ENCODE measurements at places on chromosomes 3 and 15. TPM values are rescaled to one million over a fixed set of nuclear protein-coding genes. Genes with fewer than 3 reads are reported as not detected.

DNA sequence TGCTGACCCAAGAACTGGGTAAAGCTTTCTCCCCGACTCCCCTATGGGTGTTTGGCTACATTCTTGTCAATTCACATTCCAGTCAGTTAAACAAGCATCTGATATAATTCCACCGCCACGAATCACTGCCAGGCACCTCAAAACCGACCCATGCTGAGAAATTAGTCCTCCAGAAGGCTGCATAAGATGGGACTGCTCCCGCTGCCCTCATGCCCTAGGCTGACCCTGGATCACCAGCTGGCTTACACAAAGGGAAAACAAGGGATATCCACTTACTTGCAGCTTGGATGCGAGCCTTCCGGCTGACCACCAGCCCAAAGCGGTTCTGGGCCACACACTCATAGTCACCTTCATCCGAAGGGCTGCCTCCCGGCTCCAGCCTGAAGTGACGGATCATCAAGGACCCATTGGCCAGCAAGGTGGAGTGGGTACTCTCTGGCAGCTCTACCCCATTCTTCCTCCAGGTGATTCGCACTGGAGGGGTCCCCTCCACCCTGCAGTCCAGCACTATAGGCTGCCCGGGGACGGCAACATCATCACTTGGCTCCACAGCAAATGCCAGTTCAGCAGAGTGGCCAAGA is 2.9 kb downstream of the IGDCC3 start:
- DNase-seq: no peak

- no peak for DNase-seq
These were observed 95.2 kb downstream of the CHSY1 start for GRCh38 chr15:101156509-101157159.

DNA sequence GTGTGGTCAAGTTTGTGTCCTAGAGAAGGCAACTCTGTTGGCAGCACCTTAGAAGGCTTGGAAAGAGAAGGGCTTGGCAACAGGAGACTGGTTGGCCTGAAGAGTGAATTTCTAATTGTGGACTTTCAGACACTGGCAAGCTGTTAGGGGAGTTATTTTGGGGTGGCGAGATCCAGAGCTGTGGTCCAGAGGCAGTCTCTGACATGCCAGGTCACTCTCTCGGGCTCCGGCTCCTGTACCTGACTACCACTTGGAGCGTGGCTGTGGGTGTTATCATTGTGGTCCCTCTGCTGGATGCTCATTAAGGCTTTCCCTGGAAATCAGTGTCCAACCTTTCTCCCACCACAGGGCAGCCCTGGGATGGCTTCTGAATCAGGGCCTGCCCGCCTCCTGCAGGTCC is 209.0 kb downstream of the SLCO3A1 start:
- no peak for DNase-seq

DNA sequence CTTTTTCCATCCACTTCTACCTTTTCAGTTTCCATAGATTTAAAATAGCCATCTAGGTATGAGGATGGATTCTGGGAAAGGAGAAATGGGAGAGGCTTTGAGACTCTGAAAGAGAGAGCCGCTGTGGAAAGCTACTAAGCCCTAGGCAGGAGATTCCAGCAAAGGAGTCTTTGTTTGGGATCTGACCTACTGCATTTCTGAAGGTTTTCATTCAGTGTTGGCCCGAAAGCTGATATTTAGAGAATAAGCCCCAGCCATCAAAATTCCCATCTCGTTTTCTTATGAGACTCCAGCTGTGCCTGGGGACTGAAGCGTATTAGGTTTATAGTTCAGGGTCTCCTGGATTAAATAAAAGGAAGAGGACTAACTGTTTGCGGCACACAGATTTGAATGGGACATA is 19.5 kb downstream of the LIPH start:
- DNase-seq: no peak

Gene GPR62
- 0.37 TPM for polyA plus RNA-seq

DNA sequence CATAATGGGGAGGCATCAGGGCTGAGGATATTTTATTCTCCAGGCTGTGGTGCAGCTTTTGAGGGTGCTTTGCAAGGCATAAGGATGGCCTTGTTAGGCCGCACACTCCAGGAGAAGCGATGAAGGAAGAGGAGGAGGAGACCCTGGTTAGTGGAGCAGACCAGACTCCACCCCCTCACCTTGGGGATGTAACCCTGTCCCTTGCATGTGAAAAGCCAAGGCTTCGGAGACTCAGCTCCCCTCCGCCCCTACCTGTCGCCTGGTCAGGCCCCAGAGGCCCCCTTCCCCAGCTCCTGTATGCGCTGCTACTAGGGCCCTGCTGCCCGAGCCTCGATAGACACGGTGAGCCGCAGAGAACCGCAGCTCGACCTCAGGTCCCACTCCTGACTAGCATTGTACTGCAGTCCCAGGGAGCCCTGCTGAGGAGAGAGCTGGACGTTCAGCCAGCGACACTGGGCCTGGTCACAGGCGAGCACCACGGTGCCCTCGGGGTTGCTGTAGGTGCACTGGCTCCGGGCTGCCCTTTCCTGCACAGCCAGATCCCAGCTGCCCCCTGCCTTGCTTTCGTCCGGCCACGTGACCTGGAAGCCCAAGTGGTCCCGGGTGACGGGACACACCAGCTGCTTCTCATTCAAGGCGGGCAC is 10.2 kb downstream of the CPN2 start:
- DNase-seq: no peak

Gene AGBL1
- polyA plus RNA-seq: 0.09 TPM

Gene SEMA3F
- polyA plus RNA-seq: 81.1 TPM

Gene ECE2
- polyA plus RNA-seq: not detected

DNA sequence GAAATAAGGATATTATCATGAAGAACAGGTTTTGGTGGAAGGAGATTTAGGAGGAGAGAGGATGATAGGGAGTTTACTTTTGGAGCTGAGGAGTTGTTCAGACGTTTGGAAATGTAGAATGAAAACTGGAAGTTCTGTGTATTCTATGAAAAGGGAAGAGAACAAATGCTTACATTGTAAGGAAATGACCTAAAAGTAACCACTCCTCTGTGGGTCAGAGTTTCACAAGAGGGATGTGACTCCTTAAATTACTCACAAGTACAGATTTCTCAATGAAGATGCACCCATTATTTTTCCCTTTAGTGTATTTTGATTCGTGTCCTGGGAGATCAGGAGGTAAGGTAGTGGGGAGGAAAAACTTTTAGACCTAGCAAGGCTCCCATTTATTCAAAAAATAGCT is 4.0 kb downstream of the RNF13 start:
- DNase-seq: no peak

Gene MED12L
- 2.5 TPM for polyA plus RNA-seq

DNA sequence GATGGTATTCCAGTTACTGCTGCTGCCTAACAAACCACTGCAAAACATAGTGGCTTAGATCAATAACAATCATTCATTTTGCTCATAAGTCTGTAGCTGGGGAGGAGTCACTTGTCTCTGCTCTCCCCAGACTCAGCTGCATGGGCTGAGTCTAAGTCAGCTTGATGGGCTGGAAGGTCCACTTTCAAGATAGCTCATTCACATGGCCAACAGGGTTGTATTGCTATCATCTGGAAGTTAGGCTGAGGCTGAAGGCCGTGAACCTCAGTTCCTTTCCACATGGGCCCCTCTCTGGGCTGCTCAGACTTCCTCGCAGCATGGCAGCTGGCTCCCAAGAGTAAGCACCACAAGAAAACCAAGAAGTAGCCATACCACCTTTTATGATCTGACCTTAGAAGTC is 28.7 kb upstream of the BFSP2 start:
- no peak for DNase-seq

DNA sequence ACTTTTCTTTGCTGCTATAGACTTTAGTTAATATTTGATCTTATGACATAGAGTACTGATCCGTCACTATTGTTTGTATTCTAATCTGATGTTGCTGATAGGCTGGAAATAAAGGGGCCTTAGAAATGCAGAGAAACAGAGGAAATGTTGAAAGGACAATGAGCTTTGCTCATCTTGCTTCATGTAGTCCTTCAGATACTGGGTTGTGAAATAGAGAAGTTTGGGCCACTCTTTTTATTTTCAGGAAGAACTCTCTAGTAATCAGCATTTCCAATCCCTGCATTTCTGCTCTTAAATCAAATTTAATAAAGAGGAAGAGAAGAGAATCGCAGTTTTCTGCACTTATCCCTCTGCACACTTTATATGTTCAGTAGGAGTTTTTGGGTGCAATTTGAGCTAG is 192.8 kb upstream of the THBS1 start:
- DNase-seq: no peak

Gene CTXND1
- 13.3 TPM for polyA plus RNA-seq

DNA sequence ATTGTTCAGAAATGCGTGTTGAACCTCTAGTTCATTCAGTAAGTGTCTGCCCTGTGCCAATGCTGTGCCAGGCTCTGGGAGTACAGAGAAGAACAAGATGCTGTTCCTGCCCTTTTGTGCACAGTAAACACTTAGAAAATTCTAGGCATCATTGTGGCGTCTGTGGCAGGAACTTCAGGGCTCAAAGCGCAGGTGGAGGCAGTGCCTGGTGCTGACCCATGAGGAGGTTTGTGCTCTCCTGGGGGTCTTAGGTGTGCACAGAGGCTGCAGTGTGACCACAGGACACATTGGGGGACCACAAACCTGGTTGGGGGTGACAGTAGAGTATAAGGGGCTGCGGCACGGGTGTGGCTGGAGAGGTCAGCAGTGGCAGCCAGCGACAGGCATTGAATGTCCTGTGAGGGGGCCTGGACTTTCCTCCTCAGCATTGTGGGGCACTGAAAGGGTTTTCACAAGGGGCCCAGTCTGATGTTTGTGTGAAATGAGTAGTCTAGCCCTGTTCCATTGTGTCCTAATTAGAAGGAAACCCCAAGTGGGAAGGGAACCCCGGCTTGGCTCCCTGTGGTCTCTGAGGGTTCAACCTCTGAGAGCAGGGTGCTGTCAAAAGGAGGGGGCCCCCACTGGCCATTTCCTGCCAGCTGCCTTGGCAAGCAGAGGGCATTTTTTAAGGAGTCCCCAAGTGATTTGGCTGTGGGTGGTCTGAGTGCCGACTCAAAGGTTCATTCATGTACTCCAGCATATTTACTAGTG is 20.9 kb downstream of the MRAS start:
- DNase-seq: no peak

GRCh38 chr3:64655160-64655559 is 32.6 kb downstream of the ADAMTS9 start:
- DNase-seq: no peak

Gene ZNF385D
- 12.6 TPM for polyA plus RNA-seq

DNA sequence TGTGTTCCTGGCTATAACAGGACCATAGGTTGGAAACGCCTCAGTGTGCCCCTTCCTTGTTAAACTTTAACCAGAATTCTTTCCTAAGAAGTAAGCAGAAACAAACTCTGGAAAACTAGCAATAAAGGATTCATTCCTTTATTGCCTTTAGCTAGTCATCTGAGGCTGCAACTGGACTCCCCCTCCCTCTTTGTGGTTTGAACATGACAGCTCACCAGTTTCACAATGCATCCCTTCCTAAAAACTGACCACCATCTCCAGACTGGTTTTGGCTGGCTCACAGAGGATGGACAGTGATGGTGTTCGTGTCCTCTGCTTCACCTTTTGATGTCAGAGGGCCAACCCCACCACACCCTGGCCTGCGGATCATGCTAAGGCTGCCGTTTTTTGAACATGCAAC is 27.9 kb upstream of the TGFBR2 start:
- no peak for DNase-seq

DNA sequence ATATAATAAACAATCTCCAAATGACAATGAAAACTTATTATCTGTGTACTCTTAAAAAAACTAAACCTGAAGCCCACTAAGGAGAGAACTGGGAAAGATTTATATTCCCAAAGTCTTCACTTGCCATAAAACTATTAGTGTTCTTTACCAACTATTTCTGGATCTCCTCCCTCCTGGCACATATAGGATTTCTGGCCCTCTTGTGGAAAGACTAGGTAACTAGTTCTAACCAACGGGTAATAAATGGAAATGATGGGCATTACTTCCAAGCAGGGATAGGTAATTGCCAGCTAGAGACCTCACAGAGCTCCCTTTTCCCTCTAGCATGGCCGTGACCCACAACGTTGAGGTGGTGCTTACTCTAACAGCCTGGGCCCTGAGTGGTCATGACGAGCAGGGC is 110.1 kb downstream of the DNAH12 start:
- no peak for DNase-seq

DNA sequence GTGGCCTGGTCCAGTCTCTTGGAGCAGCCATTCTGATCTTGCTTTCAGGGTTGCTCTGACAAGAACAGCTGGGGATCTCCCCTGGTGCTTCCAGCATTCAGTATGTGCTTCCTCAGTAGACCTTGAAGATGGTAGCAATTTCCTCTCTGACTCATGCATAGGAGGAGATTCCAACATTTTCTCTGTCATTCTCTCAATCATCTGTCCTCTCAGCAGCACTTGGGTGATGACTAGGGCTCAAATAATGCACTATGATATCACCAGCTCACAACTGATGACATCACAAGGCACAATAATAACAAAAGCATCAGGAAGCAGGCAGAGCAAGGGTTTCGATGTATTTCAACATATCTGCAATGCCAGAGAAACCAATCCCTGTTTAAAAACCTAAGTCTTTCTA is 52.7 kb downstream of the NFKBIZ start:
- no peak for DNase-seq

GRCh38 chr3:33658991-33659848 is 58.8 kb downstream of the CLASP2 start:
- DNase-seq: peak; percentile 70

GRCh38 chr3:72345237-72345878 is 502.9 kb downstream of the SHQ1 start:
- no peak for DNase-seq

Gene DZIP1L
- polyA plus RNA-seq: 13.4 TPM

- no peak for DNase-seq
These were observed 15.4 kb upstream of the SHF start for GRCh38 chr15:45203182-45203581.

Gene GP9
- polyA plus RNA-seq: 1.2 TPM

GRCh38 chr15:60661080-60661645 is 182.2 kb upstream of the ICE2 start:
- DNase-seq: no peak

GRCh38 chr3:29494305-29495036 is 213.6 kb downstream of the RBMS3 start:
- DNase-seq: no peak

Gene TRIM59
- polyA plus RNA-seq: 15.8 TPM
